GM23248 (cell line): ENCODE measurements at places on chromosomes 7 and 10. TPM values are rescaled to one million over a fixed set of nuclear protein-coding genes. Genes with fewer than 3 reads are reported as not detected.

- no peak for DNase-seq
These were observed 69.4 kb downstream of the KIAA1217 start for GRCh38 chr10:24278176-24278889.

- DNase-seq = no peak
These were observed 46.7 kb downstream of the OSBPL3 start for GRCh38 chr7:24933298-24933697.

DNA sequence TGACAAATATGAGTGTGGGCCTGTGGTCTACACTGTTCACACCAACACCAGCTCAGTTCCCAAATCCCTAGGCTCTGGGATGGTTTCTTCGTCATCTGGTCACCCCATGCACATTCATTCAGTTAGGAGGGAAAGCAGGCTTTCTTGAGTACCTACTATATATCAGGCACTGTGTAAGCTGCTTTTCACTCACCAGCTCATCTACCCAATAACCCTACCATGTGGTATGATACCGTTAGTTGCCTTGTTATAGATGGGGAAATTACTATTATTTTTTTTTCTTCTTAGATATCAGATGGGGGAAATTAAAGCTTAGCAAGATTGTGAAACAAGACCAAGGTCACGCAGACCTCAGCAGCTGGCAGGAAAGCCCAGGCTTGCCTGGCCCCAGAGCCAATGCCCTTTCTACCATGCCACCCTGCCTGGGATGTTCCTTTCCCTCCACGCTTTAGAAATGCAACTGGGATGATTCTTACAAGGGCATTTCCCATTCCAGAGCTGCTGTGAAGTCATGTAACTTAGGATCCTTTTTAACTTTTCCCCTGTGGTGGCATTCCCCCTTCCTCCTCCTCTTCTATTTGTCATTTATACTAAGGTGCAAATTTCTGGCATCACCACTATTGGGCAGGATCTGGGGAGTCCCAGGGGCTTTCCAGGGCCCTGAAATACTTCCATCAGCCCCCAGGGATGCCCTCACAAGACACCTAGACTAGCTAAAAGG, 93.1 kb upstream of the EFCAB10 start:
- no peak for DNase-seq

DNA sequence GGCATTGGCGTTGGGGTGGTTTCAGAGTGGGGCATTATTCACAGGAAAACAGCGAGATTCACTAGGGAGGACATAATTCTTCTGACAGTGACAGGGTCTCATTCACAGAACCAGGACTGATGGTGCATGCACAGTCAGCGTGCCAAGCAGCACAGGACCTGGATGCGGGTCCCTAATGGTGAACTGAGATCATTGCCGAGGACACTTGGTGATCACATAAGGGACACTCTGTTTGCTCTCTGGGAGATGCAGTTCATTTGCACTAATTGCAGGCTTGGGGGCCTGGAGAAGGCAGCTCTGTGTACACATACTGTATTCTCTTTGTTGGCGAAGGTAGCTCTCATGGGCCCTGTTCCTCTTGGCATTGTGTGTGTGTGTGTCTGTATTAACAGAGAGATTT, 716.1 kb downstream of the PHTF2 start:
- no peak for DNase-seq

The SLC18A3 gene
- not detected in 2 replicates for polyA plus RNA-seq

The CYP3A7 gene
- polyA plus RNA-seq = not detected in 2 replicates

The TRIM50 gene
- polyA plus RNA-seq = not detected in 2 replicates

The ADAM8 gene
- polyA plus RNA-seq = 0.19 TPM in 1 of 2 replicates, not detected in the other

The EMX2 gene
- 12.8 and 13.2 TPM in 2 replicates for polyA plus RNA-seq

DNA sequence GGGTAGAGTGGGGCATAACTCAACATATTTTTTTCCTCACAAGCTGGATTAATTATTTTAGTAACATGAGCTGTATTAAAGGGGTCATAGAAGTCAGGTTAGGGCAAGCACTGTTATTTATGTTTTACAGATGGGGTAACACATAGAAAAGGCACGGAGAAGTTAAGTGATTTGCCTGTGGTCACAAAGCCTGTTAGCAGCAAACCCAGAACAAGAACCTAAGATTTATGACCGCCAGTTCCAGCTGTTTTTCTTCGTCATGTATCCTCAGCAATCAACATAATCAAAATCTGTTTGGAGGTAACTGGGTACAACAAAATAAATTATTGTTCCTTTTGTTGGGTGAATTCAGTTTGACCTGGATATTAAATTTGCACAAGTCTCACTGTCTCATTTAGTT, 57.2 kb upstream of the BET1 start:
- DNase-seq = no peak

The MPP7 gene
- 0.09 and 0.35 TPM in 2 replicates for polyA plus RNA-seq

- no peak for DNase-seq
These were observed 80.1 kb upstream of the MKRN1 start for GRCh38 chr7:140559410-140559809.

- no peak for DNase-seq
These were observed 247.0 kb downstream of the SORCS1 start for GRCh38 chr10:106917452-106918055.

DNA sequence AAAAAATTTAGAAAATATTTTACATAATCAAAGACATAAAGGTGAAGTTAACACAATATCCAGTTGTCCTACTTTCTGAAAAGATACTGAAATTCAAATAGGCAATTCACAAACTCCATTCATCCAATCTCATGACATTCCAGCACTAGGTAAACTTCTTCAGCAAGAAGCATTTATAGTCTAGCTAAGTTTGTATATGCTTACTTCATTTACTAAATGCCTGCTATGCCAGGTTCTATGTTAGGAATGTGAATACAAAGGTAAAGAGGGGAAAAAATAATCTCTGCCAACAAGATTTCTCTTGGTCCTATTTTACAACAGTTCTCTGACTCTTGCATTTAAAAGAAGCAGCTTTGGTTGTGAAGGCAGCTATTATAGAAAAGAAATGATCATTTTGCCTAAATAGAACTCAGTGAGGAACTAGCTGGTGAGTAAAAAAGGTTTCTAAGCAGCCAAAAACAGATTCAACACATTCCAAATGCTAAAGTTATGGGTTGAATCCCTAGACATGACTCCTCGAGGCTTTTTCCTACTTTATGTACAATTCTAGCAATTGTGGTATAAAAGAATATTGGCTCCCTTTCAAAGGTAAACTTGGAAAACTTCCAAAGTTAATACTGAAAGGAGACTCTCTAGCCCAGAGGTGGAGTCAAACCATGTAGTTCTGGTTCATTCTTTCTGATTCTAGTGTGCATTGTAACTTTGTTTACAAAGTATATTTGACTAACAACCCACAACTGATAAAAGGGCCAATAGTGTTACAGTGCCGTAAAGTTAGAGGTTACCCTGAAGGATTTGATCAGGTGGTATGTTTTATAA, 30.9 kb upstream of the KLHL7 start:
- DNase-seq = peak; percentile 11

GRCh38 chr10:122301055-122301810, 30.1 kb downstream of the BTBD16 start:
- DNase-seq = peak; percentile 93

The FAM237B gene
- 0.06 TPM in 1 of 2 replicates, not detected in the other for polyA plus RNA-seq

The FAM131B gene
- polyA plus RNA-seq = 0.50 and 1.1 TPM in 2 replicates

DNA sequence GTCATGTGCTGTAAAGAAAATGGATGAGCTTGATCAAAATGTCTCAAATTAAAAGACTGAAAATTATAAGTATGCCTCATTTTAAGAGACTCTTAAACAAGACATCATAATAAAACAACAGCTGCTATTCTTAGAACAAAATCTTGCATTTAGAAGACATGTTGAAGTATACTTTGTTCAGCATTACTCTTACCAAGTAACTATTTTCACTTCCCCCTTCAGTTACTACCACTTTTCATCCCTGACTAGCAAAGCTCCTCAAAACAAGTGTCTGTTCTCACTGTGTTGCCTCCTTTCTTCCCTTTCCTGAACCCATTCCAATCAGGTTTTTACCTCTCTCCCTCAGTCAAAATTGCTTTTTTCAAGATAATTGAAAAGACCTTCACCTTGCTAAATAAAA, 31.6 kb downstream of the ELAPOR2 start:
- DNase-seq = no peak

GRCh38 chr7:125857606-125858005, 928.0 kb upstream of the POT1 start:
- no peak for DNase-seq

DNA sequence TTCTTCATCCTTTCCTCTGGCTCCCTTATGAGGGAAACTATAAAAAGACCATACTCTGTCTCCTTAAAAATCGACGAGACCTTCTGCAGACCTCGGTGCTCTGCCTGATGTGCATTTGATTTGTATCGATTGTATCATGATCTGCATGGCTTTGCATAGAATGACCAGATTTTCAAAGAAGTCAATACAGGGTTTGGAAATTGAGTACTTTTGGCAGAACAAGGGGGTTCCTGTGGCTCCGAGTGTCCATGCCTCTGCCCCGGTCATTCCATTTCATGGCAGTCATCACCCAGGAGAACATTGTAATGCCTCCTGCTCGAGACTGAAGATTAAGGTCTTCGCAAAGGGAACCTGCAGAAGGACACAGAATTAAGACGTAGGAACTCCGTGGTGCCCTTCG, 685 bp downstream of the CASP2 start:
- DNase-seq = peak; percentile 70

GRCh38 chr10:113047963-113048781, 98.1 kb downstream of the TCF7L2 start:
- DNase-seq = no peak

- peak; percentile 6 for DNase-seq
These were observed 33.7 kb downstream of the ZNF775 start for GRCh38 chr7:150412518-150413488.

GRCh38 chr7:82975811-82976468, 186.7 kb downstream of the PCLO start:
- DNase-seq = no peak

The TECPR1 gene
- polyA plus RNA-seq = 8.1 and 8.2 TPM in 2 replicates

- DNase-seq = no peak
These were observed 18.5 kb downstream of the VSTM2A start for GRCh38 chr7:54560723-54561122.

GRCh38 chr7:96479015-96479645, 157.2 kb upstream of the SLC25A13 start:
- DNase-seq = no peak

DNA sequence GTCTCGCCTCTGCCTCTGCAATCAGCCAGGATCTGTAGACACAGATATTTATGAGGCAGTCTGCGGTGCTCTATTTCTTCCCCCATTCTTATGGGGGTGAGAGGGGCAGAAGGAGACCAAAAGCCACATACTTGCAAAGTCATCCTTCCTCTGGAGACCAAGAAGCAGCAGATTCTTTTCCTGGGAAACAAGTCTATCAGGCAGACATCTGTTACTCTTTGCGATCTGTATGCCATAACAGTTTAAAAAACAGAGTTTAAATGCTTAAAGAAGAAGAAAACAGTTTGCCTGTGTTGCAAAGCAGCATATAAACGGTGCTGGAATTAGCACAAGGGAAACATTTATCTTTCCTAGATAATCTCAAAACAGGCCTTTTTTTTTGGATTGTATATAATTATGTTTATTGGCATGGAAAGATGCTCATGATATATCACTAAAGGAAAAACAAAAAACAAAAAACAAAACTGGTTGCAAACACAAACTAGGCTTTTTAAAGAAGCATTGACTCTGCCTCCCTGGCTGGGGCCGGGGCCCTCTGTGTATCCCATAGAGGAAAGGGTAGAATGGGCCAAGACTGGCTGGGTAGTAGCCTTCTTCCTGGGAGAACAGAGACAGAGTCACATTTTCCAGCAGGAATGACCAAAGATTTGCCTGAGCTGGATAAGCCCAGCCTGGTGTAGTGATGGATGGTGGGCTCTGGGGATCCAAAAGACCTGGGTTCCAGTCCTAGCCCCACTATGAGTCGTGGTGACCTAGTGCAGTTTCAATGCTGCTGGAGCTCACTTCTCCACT, 50.4 kb downstream of the RGS10 start:
- DNase-seq = no peak

DNA sequence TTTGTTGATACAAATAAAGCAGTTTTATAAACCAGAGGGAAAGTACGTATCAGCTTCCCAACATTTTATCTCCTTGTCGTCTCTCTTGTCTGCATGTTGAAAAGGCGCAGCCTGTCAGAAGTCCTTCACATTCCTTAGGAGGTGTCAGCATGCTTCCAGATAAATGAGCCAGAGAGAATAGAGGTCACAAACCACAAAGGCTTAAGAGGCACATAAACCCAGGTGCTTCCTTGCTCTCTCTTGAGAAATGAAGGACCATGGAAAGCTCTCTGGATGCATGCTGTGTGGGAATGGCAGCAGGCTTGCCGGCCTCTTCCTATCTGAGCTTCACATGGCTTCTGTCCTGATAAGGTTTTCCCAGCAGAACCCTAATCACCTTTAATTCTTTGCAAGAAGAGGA, 448.5 kb downstream of the XPNPEP1 start:
- DNase-seq = no peak

GRCh38 chr7:143126146-143126545, 5.7 kb upstream of the PIP start:
- peak; percentile 48 for DNase-seq

- no peak for DNase-seq
These were observed 261.1 kb downstream of the GATA3 start for GRCh38 chr10:8315619-8316021.

DNA sequence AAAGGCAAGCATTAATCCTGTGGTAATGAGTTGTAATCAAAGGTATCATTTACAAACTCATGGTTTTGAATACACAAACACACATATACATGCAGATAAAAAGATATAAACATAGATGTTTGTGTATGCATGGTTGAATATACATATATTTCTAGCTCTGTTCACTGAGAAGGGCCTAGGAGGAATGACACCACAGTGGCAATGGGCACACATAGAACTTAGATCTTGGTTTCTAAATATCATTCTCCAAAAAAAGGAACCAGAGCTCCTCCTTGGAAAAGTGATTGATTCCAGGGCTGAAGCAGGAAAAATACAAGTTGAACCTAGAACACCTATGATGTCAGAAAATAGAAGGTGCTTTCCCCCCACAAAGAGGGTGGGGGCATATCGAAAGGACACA, 6.9 kb downstream of the CUL2 start:
- DNase-seq = no peak

DNA sequence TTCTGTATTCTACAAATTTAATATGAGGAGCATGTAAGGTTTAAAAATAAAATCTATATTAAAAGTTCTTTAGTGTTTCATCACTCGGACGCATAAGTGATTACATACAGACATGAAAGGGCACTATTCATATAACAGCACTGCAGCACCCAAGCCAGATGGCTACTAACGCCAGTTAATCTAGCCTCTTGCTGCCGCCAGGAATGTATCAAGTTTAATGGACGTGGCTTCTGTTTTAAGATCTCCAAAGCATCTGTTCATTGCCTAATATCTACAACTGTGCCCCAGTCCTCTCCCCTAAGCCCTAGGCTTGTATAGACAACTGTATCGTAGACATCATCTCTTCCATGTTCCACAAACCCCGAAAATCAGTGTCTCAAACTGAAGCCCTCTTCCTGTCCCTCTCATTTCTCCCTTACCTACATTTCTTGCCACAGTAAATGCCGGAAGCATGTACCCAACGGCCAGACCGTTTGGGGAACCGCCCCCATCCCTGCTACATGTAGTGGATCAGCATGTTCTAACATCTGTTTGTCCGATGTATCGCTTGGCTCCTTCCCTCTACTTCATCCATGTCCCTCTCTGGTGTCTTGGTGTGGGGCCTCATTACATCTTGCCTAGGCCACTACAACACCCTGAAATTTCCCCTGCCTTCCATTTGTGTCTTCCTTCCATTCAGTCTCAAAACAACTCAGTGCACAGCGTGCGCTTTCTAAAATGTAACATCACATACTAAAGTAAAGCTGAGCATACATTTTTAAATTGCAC, 147.5 kb upstream of the RSU1 start:
- no peak for DNase-seq

The SUN3 gene
- not detected in 2 replicates for polyA plus RNA-seq

The TSPAN15 gene
- 0.29 and 0.34 TPM in 2 replicates for polyA plus RNA-seq
